RPMI7951 (cell line): ENCODE measurements at places on chromosomes 4 and X. TPM values are rescaled to one million over a fixed set of nuclear protein-coding genes. Genes with fewer than 3 reads are reported as not detected.

- no peak for DNase-seq
Measured at GRCh38 chr4:184100297-184100885, 117.3 kb downstream of the ENPP6 start.

DNA sequence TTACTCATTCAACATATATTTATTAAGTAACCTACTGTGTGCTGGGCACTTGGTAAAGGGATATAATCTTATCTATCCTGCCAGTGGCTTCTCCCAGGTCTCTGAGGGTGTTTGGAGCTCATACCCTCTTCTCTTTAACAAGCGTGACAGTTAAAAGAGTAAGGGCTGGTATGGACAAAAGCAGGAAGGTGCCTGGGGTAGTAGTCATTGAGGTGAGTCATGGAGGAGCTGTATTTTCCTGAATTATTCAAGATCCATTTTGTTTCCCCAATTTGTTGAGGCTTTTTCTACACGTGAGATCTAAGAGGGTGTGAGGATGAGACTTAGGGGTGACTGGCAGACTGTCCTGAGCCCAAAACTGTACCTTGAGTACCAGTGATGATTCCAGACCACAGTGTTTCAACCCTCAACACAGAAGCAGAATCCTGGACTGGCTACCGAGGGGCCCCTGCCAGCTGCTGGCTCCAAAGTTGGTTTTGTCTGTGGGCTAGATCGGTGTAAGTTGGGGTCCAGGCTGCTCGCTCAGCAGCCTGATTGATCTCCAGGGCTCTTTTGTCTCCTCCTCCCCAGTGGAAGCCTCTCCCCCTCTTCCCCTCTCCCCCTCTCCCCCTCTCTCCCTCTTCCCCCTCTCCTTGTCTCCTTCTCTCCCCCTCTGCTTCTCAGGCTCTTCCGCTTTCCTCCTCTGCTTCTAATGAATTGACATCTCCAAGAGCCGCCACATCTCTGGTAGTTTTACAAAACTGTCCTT lies at the start of gene DRP2:
Gene DRP2 (plus strand): TSS at position 671 of the 748 bp plus-strand sequence. CDS start 11,862 bp downstream, outside the sequence.
- DNase-seq, result peak; percentile 28

DNA sequence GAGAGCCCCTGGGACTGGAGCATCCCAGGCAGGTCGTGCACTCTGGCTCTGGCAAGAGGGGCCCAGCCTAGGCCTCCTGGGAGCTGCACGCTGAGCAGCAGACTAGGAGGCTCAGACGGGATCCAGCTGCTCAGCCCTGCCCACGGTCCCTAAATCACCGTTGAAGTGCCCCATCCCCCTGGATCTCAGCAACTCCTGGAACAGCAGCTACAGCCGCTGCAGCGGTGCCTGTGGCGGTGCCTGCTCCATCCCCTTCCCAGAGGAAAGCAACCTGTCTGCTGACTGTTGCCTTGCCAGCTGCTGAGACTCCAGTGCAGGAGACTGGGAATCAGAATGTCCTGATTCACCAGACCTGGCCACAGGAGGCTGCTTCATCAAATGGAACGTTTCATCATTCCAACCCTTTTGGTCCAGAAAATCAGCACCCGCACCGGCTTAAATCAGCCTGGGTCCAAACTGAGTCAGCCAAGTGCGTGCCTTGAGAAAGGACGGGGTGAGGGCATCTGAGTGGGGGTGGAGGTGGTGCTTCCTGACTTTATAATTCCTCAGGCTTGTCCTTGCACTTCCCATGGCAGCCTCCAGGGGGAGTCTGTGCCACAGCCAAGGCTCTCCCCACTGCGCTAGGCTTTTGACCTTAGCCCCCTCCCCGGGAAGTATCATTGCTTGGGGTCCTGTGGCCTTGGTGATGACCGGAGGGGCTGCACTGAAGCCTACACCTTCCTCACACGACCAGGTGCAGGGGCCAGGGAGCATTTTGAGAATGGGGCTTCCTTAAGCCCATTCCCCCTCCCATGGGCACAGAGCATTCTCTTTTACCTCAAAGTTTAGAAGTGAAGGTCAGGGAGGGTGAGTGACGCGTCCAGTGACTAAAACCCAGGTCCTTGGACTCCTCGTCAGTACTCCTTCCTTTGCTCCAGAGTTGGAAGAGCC lies 6.5 kb downstream of the ZNF185 start:
- DNase-seq, result peak; percentile 41

DNA sequence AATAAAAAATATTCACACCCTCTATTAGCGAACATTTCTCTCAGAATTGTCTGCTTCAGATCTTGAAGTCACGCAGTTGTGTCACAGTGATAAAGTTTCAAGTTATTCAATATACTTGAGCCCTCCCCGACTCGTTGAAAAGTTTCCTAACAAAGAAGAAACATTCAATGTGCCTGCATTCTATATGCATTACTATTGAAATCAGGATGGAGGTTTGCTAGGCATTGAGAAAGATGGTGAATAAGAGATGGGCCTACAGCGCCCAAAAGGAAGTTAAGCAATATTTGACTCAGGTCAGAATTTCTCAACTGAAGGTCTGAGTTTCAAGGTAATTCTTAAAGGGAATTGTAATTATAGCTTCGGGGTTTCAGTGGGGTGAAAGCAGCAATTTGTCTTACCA lies 6.1 kb downstream of the TCEANC start:
- DNase-seq, result peak; percentile 8

The RRAGB gene
- 16.7 and 17.1 TPM in 2 replicates for total RNA-seq

The TMEM144 gene
- total RNA-seq, result 0.78 and 2.5 TPM in 2 replicates

The CENPE gene
- 26.7 and 36.9 TPM in 2 replicates for total RNA-seq
